ENCODE measurements at places on chromosomes 1 and 21. TPM values are rescaled to one million over a fixed set of nuclear protein-coding genes. Genes with fewer than 3 reads are reported as not detected.

GRCh38 chr1:50710099-50710498 is 250.0 kb downstream of the FAF1 start:
- DNase-seq: no peak

DNA sequence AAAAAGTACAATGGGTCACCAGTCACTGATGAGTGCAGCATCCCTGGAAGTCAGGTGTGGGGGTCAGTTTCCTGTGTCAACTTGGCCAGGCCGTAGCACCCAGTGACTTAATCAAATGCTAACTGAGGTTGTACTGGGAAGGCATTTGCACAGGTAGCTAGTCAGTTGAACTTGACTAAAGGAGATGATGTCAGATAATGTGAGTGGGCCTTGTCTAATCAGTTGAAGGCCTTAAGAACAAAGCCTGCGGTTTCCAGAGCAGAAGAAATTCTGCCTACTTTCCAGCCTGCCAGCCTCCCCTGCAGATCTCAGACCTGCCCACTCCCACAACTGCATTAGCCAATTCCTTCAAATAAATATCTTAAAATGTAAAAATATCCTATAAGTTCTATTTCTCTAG is 57.1 kb downstream of the ERG start:
- DNase-seq: no peak

DNA sequence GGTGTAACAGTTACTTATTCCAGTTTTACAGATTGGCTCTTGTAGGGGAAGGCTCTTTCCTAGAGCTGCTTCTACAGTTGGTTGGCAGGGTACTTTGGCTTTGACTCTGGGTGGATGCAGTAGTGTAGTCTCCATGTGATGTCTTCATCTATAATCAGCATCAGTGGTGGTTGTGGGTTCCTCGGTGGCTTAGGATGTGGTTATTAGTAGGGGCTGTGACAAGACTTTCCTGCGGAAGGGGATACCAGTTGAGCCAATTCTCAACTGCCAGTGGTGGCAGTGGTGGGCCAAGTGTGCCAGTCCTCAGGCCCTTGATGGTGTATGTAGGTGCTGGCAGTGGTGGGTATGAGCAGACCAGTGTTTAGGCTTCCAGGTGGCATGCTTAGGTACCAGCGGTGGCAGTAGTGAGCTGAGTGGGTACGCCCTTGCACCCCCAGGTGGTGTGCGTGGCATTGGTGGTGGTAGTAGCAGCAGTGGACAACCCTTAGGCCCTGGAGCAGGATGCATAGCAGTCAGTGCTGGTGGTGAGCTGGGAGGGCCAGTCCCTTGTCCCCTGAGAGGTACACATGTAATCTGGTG is 27.2 kb upstream of the KLF18 start:
- no peak for DNase-seq

DNA sequence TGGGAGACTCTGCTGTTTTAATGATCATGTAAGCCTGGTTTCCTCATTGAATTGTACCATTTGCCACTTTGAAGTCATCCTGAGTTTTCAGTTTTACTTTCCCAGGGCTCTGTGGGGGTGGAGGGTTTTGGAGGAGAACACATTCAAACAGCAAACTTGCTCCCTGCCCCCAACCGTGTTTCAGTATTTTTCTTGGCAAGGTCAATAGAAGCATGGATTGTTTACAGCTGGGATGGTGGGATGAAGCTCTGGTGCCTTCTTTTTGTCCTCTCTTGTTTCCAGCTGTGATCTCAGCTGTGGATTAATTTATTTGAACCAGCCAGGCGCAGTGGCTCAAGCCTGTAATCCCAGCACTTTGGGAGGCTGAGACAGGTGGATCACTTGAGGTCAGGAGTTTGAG is 54.3 kb upstream of the SERBP1 start:
- DNase-seq: no peak

- no peak for DNase-seq
Observed at GRCh38 chr1:15339570-15339969, 70.1 kb upstream of the EFHD2 start.

ADAMTS4 gene
- total RNA-seq: 7.2 TPM
